ENCODE measurements at places on chromosomes 6 and 20.

- no peak for DNase-seq
These were observed 314.1 kb downstream of the CD83 start for GRCh38 chr6:14431385-14432330.

- no peak for DNase-seq
These were observed 229.3 kb upstream of the TENT5A start for GRCh38 chr6:81981812-81982211.

GRCh38 chr6:167710363-167710920, 116.3 kb upstream of the AFDN start:
- DNase-seq = no peak

GRCh38 chr20:8778387-8778786, 290.5 kb upstream of the PLCB4 start:
- no peak for DNase-seq

- no peak for DNase-seq
These were observed 160.2 kb downstream of the DST start for GRCh38 chr6:56482525-56482924.

DNA sequence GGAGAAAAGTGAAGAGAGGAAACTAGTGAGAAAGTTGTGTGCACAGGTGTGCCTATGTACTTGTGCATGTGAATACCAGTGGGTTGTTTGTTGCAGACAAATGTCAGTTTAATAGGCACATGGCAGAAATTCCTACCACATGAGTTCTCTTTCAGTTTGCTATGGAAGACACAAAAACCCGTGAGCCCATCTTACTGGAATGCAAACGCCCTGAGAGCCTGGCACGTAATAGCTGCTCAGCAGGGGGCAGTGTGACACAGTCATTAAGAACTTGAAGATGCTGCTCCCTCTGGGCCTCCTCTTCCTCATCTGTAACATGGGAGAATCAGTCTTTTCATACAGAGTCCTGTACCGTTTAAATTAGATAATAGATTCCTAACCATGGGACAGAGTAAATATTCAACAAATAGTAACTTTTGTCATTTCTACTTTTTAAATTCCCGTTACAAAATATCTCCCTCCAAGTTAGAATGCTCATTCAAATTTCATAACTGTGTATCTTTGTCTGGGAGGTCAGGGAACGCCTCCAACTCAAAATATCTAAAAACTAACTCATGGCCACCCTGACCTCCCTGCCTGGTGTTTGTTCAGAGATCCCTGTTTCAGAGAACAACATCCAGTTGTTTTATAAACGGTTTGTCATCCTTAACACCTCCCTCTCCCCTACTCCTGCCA, 802.9 kb downstream of the MAFB start:
- DNase-seq = no peak

- DNase-seq = no peak
These were observed 98.2 kb downstream of the THBS2 start for GRCh38 chr6:169155481-169155880.

DNA sequence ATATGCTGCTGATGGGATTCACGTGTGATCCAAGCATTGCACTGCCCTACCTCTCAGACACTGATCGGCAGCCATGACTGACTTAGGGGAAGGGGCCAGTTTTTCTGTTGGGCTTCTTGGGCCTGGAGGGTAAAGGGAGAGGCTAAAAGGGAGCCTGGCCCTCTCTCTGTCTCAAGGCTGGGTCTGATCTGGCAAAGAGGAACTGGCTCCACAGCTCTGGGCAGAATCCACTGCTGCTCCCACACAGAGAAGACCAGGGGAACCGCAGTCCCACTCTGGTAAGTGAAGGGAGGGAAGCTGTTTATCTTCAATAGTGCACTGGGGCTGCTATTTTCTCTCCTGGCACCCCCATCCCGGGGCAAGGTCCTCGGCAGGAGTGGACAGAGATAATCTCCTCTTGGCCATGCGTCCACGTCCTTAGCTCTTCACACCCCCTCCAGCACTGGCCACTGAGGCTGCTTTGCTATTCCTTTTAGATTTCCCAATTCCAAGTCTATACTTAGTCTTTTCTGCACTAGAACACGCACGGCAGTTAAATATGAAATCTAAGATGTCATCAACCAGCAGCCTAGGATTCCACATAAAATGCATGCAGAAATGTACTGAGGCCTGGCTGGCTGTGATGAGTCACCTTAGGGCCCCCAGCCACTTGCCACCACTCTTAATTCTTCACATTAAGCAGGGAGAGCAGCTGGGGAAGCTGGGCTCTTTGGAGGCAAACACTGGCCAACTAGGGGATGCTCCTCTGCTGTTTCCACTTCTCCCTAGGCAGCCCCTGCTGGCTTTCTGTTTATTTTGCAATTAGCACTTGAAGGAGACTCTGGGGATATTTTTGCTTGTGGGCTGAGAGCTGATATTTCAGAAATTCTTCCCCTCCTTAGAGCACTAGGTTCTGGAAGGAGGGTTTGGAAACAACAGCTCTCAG, 87.8 kb upstream of the ARMC2 start:
- DNase-seq = no peak

- DNase-seq = peak; percentile 56
These were observed 38.7 kb downstream of the GNAS start for GRCh38 chr20:58891086-58891717.

DNA sequence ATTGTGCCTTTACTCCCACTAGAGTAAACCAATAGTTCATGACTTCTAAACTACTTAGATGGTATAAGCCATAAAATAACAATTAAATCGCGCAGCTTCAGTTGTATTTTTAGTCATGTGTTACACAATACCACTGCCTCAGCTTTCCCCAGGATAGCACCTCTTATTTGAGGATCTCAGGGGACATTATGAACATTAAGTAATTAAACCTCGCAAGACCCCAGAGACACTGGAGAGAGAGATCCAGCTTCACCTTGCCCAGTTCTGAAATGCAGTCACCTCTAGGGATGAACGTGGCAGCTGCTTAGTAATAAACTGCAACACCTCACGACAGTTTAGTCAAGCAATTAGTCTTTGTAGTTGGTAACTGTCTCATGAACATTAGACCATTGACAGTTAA, 87.1 kb downstream of the CFAP61 start:
- no peak for DNase-seq

DNA sequence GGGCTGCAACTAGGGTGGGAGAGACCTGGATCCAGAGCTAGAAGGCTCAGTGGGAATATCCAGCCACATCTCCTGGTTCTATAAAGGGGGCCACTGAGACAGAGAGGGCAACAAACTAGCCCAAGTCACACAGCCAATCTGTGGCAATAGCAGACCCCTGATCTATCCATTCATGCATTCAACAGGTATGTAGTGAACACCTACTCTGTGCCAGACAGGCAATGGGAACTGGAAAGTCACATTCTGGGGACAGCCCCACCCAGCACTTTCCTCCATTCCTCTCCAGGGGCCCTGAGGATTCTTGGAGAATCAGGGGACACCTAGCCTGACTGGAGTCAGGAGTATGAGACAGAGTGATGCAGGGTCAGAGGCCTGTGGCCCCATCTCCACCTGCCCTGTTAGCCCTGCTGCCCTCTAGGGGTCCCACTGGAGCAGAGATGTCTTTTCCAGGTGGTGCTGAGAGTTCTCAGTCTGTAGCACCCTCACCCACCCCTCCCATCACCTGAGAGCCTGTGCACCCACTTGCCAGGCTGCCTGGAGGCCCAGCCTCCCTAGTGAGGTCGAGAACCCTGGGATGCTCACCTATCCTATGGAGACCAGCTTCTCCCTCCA, 13.6 kb downstream of the BPIFA2 start:
- no peak for DNase-seq

- no peak for DNase-seq
These were observed 87.3 kb downstream of the PKHD1 start for GRCh38 chr6:52000064-52000463.

GRCh38 chr20:8995761-8996160, 73.1 kb upstream of the PLCB4 start:
- no peak for DNase-seq

GRCh38 chr6:63348836-63349235, 29.1 kb upstream of the LGSN start:
- no peak for DNase-seq

GRCh38 chr20:35883778-35884540, 70.3 kb downstream of the SCAND1 start:
- DNase-seq = peak; percentile 18

DNA sequence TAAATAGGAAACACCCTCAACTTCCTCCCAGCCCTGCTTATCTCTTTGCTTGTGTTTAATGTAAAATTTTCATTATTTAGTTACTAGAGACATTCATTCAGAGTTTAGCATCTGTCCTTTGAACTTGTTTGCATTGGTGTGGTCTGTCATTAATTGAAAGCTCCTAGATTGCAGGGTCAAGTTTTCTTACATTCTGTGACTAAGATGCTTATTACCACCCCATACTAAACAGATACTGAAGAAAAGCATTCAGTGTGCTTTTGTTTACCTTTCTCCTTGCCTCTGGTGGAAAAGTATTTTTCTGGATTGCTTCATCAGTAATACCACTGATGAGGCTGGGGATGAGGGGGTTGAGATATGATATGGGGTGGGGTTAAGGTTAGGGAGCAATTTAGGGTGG, 199.0 kb downstream of the SAMD5 start:
- DNase-seq = no peak

GRCh38 chr6:95133578-95133977, 443.8 kb upstream of the MANEA start:
- no peak for DNase-seq

DNA sequence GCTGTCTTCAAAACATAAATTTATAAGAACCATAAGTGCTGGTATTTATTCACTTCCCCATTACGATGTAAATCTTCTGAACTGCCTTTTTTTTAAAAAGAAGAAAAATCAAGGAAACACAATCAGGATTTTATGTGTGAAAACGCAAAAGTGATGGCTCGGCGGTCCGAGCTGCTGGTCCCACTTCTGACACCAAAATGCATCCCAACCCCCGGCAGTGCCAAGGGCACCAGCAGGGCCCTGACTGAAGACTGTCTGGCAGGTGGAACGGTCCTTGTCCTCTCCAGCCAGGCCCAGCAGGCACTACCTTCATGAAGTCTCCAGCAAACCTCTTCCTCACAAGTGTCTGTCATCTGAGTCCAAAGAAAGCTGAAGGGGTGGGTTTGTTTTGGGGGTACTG, 41.2 kb downstream of the TBC1D7 start:
- DNase-seq = no peak

DNA sequence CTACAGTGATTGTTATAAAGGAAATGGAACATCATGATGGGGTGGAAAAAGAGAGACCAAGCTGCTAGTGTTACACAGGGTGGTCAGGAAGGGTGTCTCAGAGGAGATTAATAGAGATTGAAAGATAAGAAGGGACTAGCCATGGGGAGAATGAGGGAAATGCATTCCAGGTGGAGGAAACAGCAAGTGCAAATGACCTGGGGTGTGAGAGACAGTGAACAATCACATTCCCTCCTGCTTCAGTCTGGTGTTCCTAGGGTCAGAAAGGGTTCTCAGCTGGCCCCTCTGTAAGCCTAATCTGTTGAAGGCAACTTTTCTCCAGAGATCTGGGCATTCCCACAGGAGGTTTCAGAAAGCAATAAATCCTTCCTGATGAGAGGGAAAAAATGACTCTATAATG, 3.6 kb upstream of the KCNB1 start:
- no peak for DNase-seq

DNA sequence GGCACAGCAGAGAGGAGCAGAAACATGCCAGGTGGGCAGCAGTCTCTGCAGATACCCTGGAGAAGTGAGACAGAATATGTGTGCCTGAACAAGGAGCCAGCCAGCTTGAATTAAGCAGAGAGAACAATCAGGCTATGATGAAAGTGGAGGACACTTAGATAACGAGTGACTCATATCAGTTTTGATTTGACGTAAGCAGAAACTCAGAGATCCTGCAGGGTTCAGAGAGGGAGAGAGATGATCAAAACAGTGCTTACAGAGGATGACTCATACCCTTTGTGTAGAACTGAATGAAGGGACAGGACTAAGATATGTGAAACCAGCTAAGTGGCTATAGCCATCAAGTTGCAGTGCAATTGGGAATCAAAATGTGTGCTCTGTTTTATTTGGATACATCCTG, 300.7 kb downstream of the TENT5A start:
- DNase-seq = no peak

DNA sequence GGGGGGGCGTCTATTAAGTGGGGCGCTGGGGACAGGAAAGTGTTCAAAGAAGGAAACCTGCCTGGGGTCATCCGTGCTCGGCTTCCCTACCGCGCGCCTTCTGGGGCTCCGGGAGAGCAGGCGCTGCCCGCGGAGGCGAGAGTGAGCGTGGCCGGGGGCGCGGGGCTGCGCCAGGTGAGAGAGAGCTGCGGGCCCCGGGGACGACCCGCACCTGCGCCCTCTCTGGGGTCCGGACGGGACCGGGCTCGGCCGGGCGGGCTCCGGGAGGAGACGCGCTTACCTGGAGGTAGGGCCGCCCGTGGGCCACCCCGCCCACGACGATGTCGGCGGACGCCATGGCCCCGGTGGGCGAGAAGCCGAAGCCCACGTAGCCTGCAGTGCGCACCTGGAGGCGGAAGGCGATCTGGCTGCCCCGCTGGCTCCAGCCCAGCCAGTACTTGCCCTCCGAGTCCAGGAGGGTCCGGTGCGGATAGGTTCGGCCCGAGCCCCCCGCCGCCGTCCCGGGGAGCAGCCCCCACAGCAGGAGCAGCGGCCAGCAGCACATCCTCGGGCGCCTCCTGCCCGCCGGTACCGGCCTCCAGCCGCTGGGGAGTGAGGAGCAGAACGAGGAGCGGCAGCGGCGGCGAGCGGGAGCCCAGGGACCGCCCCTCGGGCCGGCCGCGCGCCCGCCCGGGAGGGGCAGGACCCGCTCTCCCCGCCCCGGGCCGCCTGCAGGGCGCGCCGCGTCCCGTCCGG, at the start of gene MOXD1:
Gene MOXD1, minus strand, starts transcription at position 593 of the 735 bp plus-strand sequence. Its CDS starts 49 bp downstream, at position 544.
- no peak for DNase-seq

DNA sequence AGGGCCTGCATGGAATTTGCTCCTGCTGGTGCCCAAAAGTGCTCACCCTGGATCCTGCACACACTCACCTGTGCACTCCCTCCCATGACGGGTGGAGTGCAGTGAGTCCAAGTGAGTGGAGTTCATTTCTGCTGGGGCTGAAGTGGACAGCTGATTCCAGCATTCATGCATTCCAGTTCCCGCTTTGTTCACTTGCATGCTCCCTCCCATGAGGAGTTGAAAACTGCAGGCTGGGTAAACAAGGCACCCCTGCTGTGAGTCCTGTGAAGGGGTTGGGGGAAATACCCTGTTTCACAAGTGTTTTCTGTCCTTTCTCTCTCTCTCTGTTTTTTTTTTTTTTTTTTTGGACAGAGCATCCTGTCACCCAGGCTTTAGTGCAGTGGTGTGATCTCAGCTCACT, 454.1 kb upstream of the NOX3 start:
- no peak for DNase-seq

All from stimulated activated CD8-positive, alpha-beta memory T cell treated with anti-CD3 and anti-CD28 coated beads, Interleukin-2, amount 100 ng/mL, for 1 hour (primary cell).